ENCODE measurements at places on chromosomes 6 and 20.

GRCh38 chr20:46260480-46260879 is 47.8 kb downstream of the CDH22 start:
- no peak for DNase-seq

DNA sequence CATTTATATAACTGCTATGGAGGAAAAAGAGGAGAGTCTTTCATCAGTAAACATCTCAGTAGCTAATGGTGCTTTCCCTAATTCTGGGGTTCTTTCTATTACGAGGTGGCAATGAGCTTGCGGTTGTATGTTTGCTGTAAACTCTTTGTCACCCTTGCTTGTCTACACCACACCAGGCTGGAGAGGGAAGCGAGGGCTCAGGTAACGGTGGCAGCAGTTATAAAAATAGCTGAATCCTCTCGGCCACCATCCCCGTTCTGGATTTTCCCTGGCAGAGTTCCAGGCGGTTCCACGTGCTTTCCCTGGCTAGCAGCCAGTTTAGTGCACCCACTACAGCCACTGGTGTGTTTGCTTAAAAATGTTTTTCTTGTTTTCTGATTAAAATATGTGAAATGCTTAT is 39.0 kb downstream of the MAS1 start:
- DNase-seq = no peak

- DNase-seq = no peak
Observed at GRCh38 chr6:170504479-170504878, 48.6 kb downstream of the PSMB1 start.

GRCh38 chr6:157650261-157650640 is 172.8 kb upstream of the SNX9 start:
- DNase-seq = no peak

DNA sequence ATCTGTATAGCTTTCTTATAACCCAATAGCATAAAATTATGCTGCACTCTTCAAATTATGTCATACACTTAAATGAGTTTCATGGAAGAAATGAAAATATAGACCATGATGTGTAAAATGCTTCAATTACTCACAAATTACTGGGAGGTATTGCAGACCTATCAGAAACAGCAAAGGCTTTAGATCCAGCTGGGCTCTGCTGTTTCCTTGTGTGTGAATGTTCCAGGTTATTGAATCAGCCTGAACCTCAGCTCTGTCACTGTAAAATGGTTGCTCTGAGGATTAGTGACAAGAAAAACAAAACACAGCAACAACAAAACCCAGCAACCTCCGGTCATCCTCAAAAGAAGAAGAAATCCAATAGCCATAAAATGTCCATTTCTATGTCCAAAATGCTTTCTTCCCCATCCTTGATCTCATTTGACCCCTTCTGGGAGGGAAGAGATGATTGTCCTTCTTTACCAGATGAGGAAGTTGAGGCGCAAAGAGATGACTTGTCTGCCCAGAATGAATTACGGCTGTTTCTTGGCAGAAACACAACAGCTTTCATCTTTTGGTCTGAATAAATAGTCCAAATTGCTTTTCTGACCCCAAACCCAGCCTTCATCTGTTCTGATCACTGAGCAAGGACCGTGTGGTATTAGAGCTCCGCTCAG is 42.2 kb upstream of the TGM6 start:
- no peak for DNase-seq

- no peak for DNase-seq
Observed at GRCh38 chr20:13839421-13840092, 54.7 kb downstream of the NDUFAF5 start.

DNA sequence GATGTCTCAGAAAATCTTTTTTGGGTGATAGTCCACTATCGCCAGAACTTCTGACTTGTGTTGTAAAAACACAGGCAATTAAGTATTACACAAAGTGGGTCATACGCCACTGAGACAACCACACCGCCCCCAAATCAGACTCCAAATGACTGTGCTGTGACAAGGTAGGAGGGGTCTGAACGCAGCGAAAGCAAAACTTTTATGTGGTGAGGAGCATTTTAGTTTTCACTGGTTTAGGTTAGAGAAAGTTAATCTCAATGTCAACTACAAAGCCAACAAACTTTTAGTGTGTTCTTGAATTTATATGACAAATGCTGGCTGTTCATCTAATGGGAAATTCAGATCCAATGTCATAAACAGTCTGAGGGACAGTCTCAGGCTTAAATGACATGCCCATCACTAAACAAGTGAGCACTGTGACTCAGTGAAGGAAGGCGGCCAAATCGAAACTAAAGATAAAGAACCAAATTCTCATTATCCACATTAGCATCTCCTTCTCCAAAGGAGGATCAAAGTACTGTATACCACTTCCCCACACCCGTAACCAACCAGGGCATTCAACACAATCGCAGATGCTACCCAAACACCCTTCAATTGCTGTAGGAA is 186.7 kb downstream of the GJA10 start:
- no peak for DNase-seq

DNA sequence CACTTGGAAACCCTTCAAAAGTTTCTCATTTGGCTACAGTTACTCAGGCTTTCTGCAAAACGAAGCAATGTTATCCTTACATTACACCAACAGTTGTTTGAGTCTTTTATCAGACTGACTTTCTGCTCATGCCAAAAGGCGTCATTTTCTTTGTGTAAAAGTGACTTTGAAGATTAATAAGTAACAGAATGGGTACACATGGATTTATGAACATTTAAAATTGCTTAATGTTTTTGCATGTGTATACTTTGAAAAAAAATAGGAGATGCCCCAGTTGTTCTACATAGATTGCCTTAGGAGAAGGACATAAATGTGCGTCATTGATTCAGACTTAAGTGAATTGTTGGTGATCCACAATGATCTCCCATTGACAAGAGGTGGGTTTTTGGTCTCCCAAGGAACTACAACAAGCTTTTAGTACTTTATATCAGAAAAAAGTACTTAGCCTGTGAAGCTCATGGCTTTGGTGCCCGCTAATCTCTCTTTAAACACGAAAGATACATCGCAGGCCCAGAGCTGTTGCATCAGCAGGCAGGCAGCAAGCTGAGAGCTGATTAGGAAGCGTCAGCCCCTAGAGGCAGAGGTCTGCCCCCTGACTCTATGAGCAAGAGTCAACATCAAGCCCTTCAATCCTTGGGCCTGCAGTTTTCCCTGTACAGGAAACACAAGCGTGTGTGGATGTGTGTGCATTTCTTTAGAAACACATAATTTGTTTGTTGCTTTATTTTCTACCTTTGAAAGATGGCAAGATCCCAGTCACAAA is 45.9 kb downstream of the SLC22A3 start:
- no peak for DNase-seq

GRCh38 chr6:137581019-137581707 is 87.0 kb upstream of the OLIG3 start:
- no peak for DNase-seq

- DNase-seq = no peak
Observed at GRCh38 chr6:145138469-145139139, 596.7 kb downstream of the EPM2A start.

GRCh38 chr20:56724241-56724757 is 95.2 kb downstream of the TFAP2C start:
- no peak for DNase-seq

All from naive B cell (primary cell).